ENCODE measurements at places on chromosomes 3 and 15.

- H3K4me1 ChIP-seq = no peaks in the 10 kb centered on the region
- no peaks in the 10 kb centered on the region for H3K36me3 ChIP-seq
- H3K27ac ChIP-seq = no peak overlapping the region
- H3K27me3 ChIP-seq = no peaks in the 10 kb centered on the region
Observed at GRCh38 chr3:68515237-68515636, 417.1 kb downstream of the TAFA4 start.

- no peak overlapping the region for H3K27ac ChIP-seq
- H3K4me3 ChIP-seq = no peak overlapping the region
- DNase-seq = no peak
- H3K36me3 ChIP-seq = no peaks in the 10 kb centered on the region
Observed at GRCh38 chr3:12413721-12414255, 70.5 kb upstream of the TSEN2 start.

- H3K27me3 ChIP-seq = peaks cover 42% of the 10 kb centered on the region
- no peak for DNase-seq
- H3K4me3 ChIP-seq = no peak overlapping the region
Observed at GRCh38 chr3:126518779-126519177, 1.2 kb upstream of the UROC1 start.

DNA sequence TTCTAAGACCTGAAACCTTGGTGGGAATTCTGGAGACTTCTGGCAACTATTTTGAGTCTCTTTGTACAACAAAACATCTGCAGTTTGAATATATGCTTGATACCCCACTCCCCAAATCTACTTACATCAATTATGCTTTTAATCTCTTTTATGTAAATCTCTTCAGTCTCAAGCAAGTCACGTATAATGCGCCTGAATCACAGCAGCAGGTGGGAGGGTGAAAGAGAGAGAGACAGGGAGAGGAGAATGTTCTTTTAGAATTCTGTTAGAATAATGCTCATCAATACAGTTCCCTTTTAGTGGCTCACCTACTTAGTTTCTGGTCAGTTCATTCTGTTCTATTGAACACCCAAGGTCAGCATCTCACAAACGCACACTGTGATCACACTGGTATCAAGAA, 22.2 kb upstream of the B3GNT5 start:
- no peak overlapping the region for H3K27ac ChIP-seq
- H3K4me3 ChIP-seq = no peak overlapping the region
- no peaks in the 10 kb centered on the region for H3K36me3 ChIP-seq
- no peak for DNase-seq

GRCh38 chr3:131789188-131789587, 245.6 kb downstream of the CPNE4 start:
- H3K4me3 ChIP-seq = no peak overlapping the region
- no peak for DNase-seq
- H3K36me3 ChIP-seq = no peaks in the 10 kb centered on the region
- H3K4me1 ChIP-seq = no peaks in the 10 kb centered on the region
- no peaks in the 10 kb centered on the region for H3K27me3 ChIP-seq
- H3K27ac ChIP-seq = no peak overlapping the region

- peaks cover 2% of the 10 kb centered on the region for H3K36me3 ChIP-seq
- H3K4me3 ChIP-seq = no peak overlapping the region
- H3K4me1 ChIP-seq = peaks cover 15% of the 10 kb centered on the region
- H3K27me3 ChIP-seq = peaks cover 93% of the 10 kb centered on the region
- DNase-seq = no peak
Observed at GRCh38 chr15:93071469-93071936, 17.5 kb downstream of the RGMA start.

DNA sequence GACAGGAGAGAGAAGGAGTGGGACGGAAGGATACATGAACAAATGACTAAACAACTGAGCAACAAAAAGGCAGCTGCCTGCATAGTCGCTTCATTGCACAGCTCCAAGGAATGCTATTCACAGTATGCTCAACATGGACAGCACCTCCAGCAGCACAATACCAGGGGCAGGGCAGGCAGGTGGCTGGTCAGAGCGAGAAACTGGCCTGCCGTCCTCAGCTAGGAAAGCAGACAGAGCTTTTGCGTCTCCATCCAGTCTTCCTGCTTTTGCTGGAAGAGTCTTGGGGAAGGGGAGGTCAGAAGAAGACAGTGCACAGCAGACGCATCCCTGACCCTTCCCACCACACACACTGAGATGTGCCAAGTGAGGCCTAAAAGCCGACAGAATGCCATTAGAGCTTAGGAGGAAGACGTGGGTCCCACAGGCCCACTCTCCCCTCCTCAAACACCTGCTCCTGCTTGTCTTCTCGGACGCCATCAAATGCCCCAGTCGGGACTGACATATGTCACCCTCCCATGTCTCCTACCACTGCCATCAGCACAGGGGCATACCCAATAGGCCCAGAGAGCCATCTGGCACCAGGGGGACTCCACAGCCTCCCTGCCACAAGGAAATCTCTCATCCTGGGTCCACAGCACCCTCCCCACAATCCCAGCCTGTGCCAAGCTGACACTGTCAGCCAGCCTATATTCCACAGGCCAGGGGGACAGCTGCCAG, 3.9 kb downstream of the RAB6B start:
- H3K4me1 ChIP-seq = peaks cover 4% of the 10 kb centered on the region
- H3K27me3 ChIP-seq = peaks cover 81% of the 10 kb centered on the region
- H3K27ac ChIP-seq = no peak overlapping the region
- no peak for DNase-seq

DNA sequence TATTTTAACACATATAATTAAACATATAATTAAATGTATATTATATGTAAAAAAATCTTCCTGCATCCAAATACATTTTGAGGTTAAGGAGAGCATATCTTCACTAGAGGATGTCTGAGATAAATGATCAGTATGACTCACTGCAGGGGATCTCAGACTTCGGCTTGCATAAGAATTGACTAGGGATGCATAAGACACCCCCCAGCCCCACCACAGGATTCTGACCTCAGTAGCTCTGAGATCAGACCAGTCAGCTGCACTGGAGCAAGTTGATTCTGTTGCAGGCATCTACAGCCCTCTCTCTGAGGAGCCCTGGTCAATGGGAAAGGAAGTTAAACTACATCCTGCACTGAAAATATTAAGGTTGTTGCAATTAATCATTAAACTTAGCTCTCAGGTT, 29.0 kb upstream of the TBC1D21 start:
- no peaks in the 10 kb centered on the region for H3K4me1 ChIP-seq
- peaks cover 26% of the 10 kb centered on the region for H3K27me3 ChIP-seq
- no peaks in the 10 kb centered on the region for H3K36me3 ChIP-seq
- H3K4me3 ChIP-seq = no peak overlapping the region
- no peak for DNase-seq
- no peak overlapping the region for H3K27ac ChIP-seq

GRCh38 chr3:42173307-42173706, 82.2 kb downstream of the TRAK1 start:
- peak; percentile 24 for DNase-seq
- H3K27ac ChIP-seq = peak overlapping the region; percentile 95
- H3K4me3 ChIP-seq = peak overlapping the region; percentile 25
- H3K4me1 ChIP-seq = peaks cover 49% of the 10 kb centered on the region
- peaks cover 15% of the 10 kb centered on the region for H3K36me3 ChIP-seq

GRCh38 chr3:133393691-133394474, 6.0 kb upstream of the BFSP2 start:
- H3K4me1 ChIP-seq = peaks cover 8% of the 10 kb centered on the region
- DNase-seq = no peak
- no peaks in the 10 kb centered on the region for H3K36me3 ChIP-seq

- H3K36me3 ChIP-seq = no peaks in the 10 kb centered on the region
- no peak overlapping the region for H3K27ac ChIP-seq
- H3K4me1 ChIP-seq = no peaks in the 10 kb centered on the region
- H3K4me3 ChIP-seq = no peak overlapping the region
- DNase-seq = no peak
Observed at GRCh38 chr15:25248583-25249235, 190.1 kb downstream of the UBE3A start.

DNA sequence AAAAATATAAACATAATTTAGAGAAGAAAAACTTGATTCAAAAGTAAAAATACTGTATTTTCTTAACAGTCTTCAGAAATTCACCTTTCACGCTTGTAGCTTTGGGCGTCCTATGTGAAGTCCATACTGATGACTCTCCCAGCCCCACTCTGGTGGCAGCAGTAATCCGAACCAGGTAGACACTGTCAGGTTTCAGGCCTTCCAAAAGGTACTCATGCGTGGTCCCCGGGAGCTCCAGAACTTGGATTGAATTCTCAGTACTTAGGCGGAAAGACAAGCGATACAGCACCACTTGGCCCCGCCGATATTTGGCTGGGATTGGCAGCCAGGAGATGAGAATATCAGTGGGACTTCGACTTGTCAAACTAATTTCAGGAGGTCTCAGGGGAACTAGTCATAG, 69.7 kb downstream of the PRTG start:
- H3K4me1 ChIP-seq = no peaks in the 10 kb centered on the region
- H3K27ac ChIP-seq = no peak overlapping the region
- peaks cover 10% of the 10 kb centered on the region for H3K27me3 ChIP-seq
- H3K4me3 ChIP-seq = no peak overlapping the region
- no peak for DNase-seq
- no peaks in the 10 kb centered on the region for H3K36me3 ChIP-seq

- H3K27me3 ChIP-seq = no peaks in the 10 kb centered on the region
- H3K4me3 ChIP-seq = no peak overlapping the region
- H3K27ac ChIP-seq = no peak overlapping the region
- H3K4me1 ChIP-seq = no peaks in the 10 kb centered on the region
- no peaks in the 10 kb centered on the region for H3K36me3 ChIP-seq
Observed at GRCh38 chr3:59692117-59692516, 642.3 kb upstream of the CFAP20DC start.

- peaks cover 5% of the 10 kb centered on the region for H3K4me1 ChIP-seq
- H3K27ac ChIP-seq = no peak overlapping the region
- peaks cover 29% of the 10 kb centered on the region for H3K36me3 ChIP-seq
- H3K4me3 ChIP-seq = no peak overlapping the region
Observed at GRCh38 chr3:170144437-170144843, 37.1 kb downstream of the PHC3 start.

DNA sequence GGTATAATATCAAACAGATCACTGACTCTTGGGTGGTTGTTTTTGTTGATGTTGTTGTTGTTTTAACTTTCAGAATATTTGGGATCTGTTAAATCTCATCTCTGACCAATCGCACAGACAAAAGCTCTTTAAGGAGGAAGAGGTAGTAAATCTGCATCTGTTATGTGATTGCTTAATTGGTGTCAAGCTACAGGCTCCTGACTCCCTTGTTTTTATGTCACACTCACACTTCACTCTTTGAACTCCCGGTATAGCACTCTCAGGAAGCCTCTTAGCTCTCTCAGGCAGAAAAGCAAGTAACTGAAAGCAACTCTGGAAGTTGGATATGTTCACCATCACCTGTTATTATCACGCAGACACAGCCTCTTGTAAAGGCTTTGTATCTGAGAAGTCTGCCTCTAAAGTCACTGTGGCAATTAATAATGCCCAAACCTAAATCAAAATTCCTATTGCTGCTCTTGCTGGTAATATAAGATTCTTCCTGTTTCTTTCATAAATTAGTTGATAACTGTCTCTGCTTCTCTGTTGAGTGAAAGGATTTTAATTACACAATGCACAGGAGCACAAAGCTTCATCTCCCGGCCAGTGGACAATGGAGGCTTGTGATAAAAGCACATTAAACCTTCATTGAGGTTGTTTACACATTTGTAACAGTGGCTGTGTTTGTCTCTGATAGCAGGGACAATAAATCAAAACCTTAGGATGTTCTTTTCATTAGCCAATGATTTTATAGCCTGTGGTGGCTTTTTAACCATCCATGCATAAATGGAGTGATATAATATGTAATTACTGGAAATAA, 576.7 kb downstream of the MFSD1 start:
- no peaks in the 10 kb centered on the region for H3K4me1 ChIP-seq
- no peaks in the 10 kb centered on the region for H3K27me3 ChIP-seq
- no peak overlapping the region for H3K4me3 ChIP-seq
- DNase-seq = no peak

- H3K36me3 ChIP-seq = no peaks in the 10 kb centered on the region
- H3K27me3 ChIP-seq = peaks cover 3% of the 10 kb centered on the region
- H3K4me1 ChIP-seq = no peaks in the 10 kb centered on the region
- no peak for DNase-seq
Observed at GRCh38 chr3:100815583-100815982, 106.3 kb downstream of the TFG start.

GRCh38 chr15:100650685-100651084, 48.3 kb downstream of the ASB7 start:
- no peak overlapping the region for H3K27ac ChIP-seq
- H3K27me3 ChIP-seq = no peaks in the 10 kb centered on the region
- no peaks in the 10 kb centered on the region for H3K4me1 ChIP-seq
- no peak for DNase-seq
- no peak overlapping the region for H3K4me3 ChIP-seq
- peaks cover 10% of the 10 kb centered on the region for H3K36me3 ChIP-seq

DNA sequence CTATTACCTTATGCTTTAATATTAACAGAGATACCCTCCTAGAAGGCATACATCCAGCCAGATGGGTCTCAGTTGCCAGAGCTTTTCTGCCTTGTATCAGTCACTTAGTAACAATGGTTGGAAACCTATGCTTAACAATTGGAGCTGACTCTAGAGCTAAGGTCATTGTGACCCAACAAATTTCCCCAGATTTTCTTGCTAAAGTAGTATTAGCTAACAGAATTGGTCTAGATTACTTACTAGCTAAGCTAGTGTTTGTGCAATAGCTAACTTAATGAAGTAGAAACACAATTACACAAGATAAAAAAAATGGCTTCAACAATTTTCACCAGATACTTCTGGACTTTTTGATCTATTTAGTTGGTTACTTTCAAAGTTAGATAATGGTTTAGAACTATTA, 236.9 kb downstream of the NSUN3 start:
- H3K27ac ChIP-seq = no peak overlapping the region
- H3K27me3 ChIP-seq = no peaks in the 10 kb centered on the region
- H3K4me3 ChIP-seq = no peak overlapping the region
- H3K4me1 ChIP-seq = no peaks in the 10 kb centered on the region
- no peaks in the 10 kb centered on the region for H3K36me3 ChIP-seq

DNA sequence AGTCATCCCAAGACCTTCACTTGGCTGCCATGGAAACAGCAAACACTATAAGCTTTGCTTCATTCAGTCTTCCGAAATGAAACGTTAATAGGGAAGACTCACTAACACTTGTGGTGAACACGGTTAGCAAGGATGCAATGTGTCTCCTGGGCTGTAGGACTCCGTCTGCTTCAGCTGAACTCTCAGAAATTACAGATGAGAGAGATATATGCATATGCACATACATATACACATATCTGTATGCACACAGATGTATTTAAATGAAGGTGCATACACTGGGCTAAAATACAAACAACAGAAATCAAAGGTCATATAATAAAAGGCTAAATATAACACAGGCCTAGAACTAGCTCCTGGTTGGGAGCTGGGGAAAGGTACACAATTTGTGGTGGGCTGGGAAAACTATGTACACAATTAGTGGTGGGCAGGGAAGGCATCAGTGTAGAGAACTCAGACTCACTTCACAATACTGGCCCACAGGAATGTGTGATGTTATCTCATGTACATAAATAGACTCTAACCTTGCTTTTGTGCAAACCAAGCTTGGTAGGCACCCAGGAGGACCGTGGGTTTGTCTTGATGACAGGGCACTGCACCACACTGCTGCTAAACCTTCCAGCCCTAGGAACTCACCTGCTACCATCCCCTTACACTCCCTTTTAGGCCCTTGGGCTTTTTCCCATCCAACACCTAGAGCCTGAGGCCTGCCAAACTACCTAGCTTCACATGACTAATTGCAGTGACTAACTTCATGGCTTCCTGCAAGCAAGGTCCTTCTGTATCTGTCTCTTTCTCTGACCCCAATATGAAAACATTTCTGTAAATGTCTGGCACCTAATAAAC, 873.1 kb downstream of the NSUN3 start:
- no peak overlapping the region for H3K27ac ChIP-seq
- no peaks in the 10 kb centered on the region for H3K36me3 ChIP-seq
- H3K27me3 ChIP-seq = no peaks in the 10 kb centered on the region
- H3K4me1 ChIP-seq = no peaks in the 10 kb centered on the region
- H3K4me3 ChIP-seq = no peak overlapping the region

Data from activated naive CD4-positive, alpha-beta T cell treated with anti-CD3 and anti-CD28 coated beads, Interleukin-2, amount 10 ng/mL, durations not matched to agents 7 days and 5 days (primary cell).